ENCODE measurements at places on chromosomes 11 and 22.

GRCh38 chr11:124846070-124846673 lies 19.1 kb upstream of the ROBO3 start:
- no peak for DNase-seq

DNA sequence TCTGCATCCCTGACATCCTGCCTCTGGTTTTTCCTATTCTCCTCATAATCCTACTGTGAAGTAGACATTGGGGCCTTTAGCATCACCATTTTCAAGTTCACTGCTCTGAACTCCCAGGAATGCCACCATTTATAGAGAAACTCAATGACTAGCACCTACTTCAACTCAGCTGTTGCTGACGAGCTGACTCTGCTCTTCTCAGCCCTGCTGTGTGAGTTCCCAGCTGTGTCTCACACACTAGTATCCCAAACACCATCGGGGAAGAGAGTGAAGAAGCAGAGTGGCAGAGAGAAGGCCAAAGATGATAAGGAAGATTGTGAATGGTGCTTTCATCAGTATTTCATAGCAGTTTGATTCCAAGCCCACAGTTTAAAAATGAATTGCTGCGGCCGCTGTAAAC lies 71.9 kb downstream of the PLEKHA7 start:
- no peak for DNase-seq

DNA sequence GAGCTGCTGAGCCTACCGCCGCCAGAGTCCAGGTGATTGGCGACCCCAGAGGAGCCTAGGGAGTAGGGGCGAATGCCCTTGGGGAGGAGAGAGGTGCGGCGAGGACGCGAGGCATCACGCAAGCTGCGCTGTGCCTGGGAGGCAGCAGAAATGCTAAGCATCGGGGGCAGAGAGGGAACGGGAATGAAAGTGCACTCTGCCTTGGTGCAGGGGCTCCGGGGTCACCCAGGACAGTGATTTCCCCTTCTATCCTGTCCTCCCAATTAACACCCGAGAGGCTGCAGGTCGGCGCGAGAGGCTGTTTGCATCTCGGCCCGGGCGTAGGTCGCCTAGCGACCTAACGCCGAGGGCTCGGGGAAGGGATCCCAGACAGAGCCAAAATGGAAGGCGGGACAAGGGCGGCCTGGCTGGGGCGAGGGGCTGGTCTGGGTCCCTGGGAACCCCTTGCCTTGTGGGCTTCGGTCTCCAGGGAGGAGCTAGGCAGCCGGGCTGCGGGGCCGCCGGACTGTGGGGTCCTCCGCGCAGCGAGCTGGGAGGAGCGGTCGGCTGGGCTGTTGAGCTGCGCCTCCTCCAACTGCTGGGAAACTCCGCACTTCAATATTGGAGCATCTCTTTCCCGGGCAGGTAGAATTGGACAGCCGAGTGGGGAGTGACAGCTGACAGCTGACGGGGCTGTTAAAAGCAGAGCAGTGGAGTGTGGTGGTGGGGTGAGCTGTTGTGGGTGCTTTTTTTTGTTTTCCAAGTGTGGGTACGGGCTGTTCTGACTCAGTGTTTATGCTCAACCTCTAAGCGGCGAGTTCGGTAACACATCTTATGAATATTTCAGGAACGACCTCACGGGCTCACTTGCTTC lies 657 bp downstream of the ELMOD1 start:
- DNase-seq = peak; percentile 57

DNA sequence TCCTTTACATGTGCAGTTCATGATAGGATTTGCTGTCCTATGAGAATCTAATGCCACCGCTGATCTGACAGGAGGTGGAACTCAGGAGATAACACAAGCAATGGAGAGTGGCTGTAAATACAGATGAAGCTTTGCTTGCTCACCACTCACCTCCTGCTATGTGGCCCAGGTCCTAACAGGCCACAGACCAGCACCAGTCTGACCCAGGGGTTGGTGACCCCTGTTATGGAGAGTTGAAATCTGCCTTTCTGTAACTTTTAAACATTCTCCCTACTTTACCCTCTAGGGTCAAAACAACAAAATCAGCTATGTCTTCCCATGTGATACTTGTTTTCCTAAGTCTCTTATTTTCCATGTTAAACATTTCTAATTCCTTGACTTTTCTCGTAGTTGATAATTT lies 48.7 kb upstream of the BARX2 start:
- no peak for DNase-seq

DNA sequence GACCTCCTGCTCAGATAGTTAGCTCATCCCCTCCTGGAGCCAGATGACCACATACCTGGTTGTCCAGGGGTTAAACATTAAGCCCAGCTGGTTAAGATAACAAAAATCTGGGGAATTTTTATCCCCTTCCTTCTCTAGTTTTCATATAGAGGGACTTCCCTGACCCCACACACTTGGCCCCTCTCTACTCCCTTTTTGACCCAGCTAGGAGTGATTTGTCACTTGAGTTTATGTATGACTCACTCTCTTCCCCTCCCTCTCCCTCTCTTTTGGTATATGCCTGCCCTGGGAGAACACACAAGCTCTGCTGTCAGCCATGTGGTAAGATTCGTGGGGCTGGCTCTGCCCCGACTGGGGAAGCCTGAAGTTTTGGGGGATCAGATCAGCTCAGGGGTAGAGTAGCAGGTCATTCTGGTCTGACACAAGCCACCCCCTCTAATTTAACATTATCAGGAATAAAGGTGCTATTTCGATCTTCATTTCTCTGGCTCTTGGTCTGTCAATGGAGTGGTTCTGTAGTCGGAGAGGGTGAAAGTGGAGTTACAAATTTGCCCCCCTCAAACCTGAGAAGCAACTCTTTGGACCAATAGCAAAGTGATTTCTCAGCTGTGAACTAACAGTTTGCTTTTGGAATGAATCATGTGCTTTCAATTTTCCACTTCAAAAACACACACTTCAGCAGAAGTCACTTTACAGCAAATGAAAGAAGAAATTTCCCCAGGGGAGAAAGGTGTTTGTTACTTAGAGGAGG lies 415.3 kb upstream of the CADM1 start:
- DNase-seq = no peak

- no peak for DNase-seq
These were observed 122.3 kb downstream of the RCN1 start for GRCh38 chr11:32213223-32213622.

DNA sequence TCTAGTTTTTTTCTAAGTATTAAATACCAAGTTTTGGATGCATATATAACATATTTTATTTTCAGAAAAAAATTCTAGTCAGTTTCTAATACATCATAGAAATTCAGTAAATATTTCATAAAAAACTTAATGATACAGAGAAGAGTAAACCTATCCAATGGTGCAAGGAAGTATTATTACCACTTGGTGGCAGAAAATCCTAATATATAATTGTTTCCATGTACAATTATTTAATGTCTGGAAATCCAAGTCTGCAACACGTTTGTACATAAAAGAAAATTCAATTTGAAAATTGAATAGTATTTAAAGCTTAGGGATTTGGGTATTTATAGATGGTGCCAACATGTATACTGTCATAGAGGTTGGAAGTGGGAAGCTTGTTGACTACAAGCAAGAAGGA lies 127.0 kb downstream of the TRPC6 start:
- DNase-seq = no peak

DNA sequence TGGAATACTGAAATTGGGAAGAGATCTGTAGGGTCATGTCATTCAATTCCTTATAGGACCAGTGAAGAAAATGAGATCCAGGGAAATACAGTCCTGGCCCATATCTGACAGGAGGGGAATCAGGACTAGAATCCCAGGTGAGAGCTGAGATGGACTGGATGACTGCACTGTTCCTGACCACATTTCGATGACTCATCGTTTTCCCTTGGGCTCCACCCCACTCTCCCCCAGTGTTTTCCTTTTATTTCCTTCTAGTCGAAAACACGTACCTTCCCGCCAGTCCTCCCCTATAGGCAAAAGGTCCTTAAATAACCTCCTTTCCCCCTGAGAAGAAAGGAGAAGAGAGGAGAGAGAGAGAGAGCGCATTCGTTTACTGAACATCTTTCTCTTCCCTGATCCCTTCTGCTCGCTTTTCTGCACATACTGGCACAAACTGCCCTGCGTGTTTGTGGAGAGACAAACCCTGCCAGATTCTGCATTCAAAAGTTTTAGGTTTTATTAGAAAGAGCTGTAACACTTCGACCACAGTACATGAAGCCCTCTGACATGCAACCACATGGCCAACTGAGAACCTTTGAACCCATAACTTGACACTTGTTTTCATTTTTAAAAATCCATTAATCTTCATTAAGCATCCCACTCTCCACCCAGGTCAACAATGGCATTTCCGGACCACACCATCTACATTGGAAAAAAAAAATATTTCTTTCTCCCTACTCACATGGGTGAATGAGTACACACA lies 565.7 kb downstream of the METTL15 start:
- no peak for DNase-seq

DNA sequence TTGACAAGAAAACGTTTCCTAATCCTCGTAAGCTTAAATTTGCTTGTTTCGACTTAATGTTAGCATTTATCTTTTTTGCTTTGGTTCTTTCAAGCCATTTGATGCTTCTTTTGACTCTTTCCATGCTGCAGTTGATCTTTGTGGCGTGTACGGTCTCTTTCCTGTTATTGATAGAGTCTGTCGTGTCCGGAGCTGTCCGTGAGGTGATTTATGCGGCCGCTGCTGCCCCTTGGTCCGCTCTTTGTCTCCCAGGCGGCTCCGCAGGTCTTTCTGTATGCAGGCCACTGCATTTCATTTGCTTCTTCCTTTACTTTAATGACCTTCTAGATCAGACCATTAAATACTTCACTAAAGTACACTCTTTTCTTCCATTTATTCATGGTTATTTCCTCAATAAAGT lies 50.3 kb downstream of the TBC1D22A start:
- no peak for DNase-seq

GRCh38 chr22:34976886-34977285 lies 89.1 kb upstream of the ISX start:
- no peak for DNase-seq

GRCh38 chr22:29306835-29307595 lies 565 bp downstream of the GAS2L1 start:
- peak; percentile 10 for DNase-seq

DNA sequence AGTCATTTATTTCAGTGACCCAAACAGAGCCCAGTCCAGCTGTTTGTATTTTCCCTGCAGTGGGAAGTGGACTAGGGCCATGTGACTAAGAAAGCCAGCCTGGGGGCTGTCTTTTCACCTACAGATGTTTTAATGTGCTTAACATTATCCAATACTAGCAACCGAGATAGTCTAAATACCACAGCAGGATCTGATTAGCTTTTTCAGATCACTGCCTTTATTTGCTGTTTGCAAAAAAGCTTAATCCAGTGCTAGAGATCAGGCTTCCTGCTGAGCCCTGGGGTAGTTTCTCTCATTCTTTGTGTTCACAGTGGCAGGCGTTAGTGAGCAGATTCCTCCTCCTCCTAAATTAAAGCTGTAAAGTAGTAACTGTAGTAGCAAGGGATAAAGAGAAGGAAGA lies 35.0 kb downstream of the ZC3H12C start:
- no peak for DNase-seq

DNA sequence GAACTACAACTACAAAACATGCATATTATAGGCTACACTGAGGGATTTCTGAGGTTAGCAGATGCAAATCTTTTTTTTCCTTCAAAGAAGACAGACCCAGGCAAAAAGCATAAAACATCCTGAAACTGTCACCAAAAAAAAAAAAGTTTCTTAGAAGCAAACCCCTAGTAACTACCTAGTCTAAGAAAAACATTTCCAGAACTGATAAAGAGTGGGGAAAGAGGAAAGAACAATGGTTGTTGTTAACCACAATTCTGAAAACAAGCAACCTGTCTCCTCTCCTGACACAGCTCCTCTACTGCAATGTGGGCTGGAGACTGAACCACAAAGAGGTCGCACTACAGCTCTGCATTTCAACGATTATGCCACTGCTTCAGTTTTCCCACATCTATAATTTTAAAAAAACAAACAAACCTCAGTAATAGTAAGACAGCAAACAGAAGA lies 15.0 kb downstream of the DENND5A start:
- DNase-seq = no peak

GRCh38 chr11:2399488-2400068 lies 972 bp upstream of the TSSC4 start:
- DNase-seq = peak; percentile 22

GRCh38 chr11:13923182-13923581 lies 39.3 kb upstream of the SPON1 start:
- DNase-seq = no peak

- no peak for DNase-seq
These were observed 9.4 kb upstream of the OMP start for GRCh38 chr11:77093056-77093891.

DNA sequence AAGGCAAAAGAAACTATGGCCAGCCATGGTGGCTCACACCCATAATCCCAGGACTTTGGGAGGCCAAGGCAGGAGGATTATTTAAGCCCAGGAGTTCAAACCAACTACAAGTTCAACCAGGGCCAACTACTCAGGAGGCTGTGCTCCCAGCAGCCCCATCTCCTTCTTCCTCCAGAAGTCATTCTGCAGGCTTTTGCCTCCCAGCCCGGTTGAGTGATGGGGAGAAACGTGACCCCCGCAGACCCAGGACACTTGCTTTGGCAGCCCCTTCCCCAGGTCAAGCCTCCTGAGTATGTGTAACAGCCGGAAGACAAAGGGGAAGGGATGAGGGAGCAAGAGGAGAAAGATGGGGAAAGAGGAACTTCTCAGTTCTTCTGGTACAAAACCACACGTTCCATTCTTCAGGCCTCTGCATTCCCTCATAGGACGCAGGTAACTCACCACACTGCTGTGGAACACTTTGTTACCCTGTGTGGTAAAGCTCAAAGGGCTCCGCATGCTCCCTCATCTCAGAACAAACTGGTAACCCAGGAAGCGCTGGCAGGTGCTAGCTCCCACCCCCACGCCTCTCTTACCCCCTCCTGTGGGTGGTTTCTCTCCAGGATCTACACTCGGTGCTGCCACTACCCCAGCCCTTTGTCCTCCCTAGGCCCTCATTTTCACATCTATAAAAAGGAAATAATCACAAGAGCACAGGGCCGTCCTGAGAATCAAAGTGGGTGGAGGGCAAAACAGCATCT lies 4.0 kb downstream of the SULT4A1 start:
- no peak for DNase-seq

- DNase-seq = no peak
These were observed 165.9 kb upstream of the NECTIN1 start for GRCh38 chr11:119894916-119895315.

- DNase-seq = peak; percentile 15
These were observed 114.0 kb downstream of the ABTB2 start for GRCh38 chr11:34243600-34244464.
